Fibroblast of skin of left biceps (primary cell): ENCODE measurements at places on chromosomes 12 and 14.
A peak's percentile ranks its signal among the peaks of the same experiment; 100 is the strongest.

DNA sequence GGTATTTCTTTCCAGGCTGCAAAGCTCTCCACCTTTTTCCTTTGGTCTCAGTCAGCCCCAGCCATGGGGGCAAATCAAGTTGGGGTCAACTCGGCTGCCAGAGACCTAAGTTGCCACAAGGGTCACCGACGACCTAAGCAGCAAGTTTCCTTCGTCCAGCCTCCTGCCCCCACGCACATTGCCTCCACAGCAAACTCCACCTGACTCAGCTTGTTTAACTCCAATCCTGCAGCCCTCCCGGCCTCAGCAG, 767 bp upstream of the KCNMB4 start:
- no peak for DNase-seq

DNA sequence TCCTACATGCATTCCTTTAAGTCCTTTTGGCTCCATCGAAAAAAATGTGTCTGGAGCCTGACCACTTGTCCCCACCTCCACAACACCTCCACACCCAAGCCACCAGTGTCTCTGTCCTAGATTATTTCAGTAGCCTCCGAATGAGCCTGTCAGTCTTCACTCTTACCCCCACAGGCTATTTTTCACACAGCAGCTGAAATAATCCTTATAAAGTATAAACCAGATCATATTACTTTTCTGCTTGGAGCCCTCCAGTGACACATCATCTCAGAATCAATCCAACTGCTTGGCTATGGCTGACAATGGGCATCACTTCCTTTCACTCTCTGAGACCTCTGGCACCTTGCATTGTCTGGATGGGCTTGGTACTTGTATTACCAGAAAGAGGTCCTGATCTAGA, 44.9 kb downstream of the BBS10 start:
- no peak for DNase-seq

DNA sequence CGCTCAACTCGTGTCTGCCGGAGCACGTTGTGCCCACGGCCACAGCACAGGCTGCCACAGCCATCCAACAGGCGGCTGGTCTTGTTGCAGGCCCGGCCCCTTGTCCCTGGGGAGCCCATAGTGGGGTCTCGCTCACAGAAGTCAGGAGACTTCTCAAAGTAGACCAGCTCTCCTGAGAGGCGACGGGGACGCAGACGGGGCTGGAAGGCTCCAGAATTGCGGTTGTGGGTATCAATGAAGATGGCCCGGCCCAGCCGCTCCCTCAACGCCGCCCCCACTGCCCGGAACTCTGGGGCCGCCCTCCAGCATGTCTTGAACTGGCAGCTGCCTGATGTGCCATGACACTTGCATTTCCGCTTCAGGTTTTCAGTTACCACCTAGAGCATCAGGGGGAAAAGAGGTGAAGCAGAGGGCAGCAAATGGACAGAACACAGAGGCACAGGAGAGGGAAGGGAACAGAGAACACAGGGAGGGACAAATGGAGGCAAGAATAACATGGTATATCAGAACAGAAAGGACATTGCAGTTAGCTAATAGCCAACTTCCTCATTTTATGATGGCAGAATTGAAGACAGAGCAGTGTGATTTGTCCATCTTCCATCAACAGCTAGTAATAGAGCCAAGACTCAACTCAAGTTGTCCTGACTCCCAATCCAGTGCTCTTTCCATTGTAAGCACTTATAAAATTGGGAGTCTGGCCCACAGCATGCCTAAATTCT, 5.2 kb downstream of the WNT10B start:
- no peak for DNase-seq

- no peak for DNase-seq
Observed at GRCh38 chr12:66297923-66298322, 4.4 kb upstream of the HELB start.

- no peak for DNase-seq
Observed at GRCh38 chr14:87205811-87206210, 787.2 kb downstream of the GALC start.

GRCh38 chr14:61406198-61406597, 84.8 kb downstream of the PRKCH start:
- DNase-seq, result no peak

DNA sequence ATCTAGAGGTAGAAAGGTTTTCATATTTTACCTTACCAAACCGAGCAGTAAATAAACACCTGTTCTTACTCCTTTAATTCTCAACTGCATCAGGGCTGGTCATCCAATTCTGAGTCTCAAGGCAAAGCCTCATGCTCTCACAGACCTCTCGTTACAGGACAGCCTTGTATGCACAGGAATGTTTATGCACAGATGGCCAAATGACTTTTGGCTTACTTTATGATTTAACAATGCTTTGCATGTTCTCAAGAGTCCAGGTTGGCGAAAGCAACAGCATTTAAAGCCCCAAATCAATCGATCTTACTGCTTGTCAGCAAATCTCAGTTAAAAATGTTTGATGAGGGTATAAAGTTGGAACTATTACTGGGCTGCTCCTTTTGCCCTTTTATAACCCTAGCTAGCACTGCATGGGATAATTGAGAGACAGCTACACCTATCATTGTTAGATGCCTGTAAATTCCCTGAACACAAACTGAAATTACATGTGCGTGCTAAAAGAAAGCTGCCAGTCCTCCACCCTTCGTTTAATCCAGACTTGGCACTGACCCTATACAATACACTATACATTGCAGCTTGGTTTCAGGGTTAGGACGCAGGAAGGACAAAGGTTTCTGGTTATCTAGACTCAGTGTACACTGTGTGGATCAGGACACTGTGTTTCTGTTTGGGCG, 63.6 kb downstream of the TMCC3 start:
- no peak for DNase-seq

DNA sequence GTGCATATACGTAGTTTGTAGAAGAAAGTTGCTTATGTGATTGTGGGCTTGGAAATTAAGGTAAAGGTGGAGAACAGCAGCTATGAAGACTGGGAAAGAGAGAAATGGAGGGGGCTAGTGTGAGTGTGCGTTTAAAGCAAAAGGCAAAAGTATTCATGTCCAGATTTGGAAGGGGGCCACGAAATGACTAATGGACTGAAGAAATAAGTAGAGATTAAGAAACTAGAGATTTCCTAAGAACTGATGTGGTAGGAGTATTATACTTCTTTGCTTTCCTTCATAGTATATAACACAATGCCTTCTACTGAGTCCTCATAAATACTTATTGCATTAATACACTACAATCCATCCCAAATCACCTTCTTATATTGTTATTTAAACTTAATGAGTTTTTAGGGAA, 298.6 kb upstream of the NOVA1 start:
- DNase-seq, result peak; percentile 18
